ENCODE measurements at places on chromosomes 16 and 17. TPM values are rescaled to one million over a fixed set of nuclear protein-coding genes. Genes with fewer than 3 reads are reported as not detected.
A peak's percentile ranks its signal among the peaks of the same experiment; 100 is the strongest.

DNA sequence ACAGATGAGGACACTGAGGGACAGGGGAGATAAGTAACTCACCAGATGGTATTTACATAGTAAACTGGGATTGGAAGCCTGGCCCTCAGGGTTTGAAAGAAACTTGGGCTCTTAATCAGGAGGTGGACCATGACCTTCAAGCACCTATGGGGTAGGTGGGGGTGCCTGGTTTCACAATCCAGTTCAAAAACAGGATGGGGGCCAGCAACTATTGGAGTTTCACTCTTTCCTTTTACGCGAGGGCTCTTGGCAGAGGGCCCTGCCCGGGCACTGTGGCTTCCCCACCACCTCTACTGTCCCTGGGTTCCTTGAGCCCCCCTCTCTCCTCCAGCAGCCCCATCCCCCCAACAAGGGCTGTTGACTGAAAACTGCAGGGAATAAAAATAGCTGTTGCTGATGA, 11.3 kb upstream of the PRR29 start:
- no peak overlapping the region for H3K4me3 ChIP-seq
- no peaks in the 10 kb centered on the region for H3K36me3 ChIP-seq
- no peak overlapping the region for H3K27ac ChIP-seq
- DNase-seq, result no peak
- peaks cover 8% of the 10 kb centered on the region for H3K27me3 ChIP-seq

- H3K36me3 ChIP-seq, result no peaks in the 10 kb centered on the region
- no peaks in the 10 kb centered on the region for H3K4me1 ChIP-seq
- H3K4me3 ChIP-seq, result no peak overlapping the region
- DNase-seq, result no peak
Measured at GRCh38 chr16:78538919-78539318, 439.5 kb downstream of the WWOX start.

TEKT5 gene
- not detected for polyA plus RNA-seq

DNA sequence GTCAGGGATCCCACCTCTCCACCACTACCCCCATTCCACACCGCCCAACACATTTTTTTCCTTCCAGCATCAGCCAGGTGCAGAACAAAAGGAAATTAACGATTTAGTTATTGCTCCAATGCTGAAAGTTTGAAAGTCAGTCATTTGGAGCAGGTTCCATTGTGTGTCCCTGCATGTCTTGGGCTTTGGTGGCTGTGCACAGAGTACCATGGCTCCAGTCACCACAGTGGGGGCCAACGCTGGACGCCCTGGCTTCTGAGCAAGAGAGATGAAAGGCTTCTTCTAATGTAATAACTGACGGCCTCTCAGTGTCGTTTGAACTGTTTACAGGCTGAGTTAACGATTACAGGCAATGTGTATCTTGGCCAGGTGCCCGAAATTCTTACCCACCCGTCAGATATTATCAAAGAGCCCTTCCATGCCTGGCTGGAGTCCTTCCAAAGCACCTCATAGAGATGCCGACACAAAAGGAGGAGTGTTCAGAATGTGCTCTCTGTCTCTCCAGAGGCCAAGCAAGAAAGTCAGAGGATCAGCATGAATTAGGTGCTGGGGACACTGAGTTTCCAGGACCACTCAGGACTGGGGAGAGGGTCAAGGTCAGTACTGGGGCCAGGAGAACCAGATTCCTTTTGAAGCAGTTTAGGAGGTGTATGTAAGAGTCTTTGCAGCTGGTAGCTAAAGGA, 25.9 kb downstream of the RNF43 start:
- no peak overlapping the region for H3K27ac ChIP-seq
- no peak overlapping the region for H3K4me3 ChIP-seq

PIRT gene
- polyA plus RNA-seq, result not detected

STXBP4 gene
- polyA plus RNA-seq, result 8.7 TPM

KCNG4 gene
- polyA plus RNA-seq, result not detected

- DNase-seq, result no peak
- H3K36me3 ChIP-seq, result no peaks in the 10 kb centered on the region
- H3K4me1 ChIP-seq, result peaks cover 26% of the 10 kb centered on the region
- H3K27me3 ChIP-seq, result no peaks in the 10 kb centered on the region
- peak overlapping the region; percentile 83 for H3K4me3 ChIP-seq
Measured at GRCh38 chr16:87393680-87394055, 1.5 kb downstream of the MAP1LC3B start.

DNA sequence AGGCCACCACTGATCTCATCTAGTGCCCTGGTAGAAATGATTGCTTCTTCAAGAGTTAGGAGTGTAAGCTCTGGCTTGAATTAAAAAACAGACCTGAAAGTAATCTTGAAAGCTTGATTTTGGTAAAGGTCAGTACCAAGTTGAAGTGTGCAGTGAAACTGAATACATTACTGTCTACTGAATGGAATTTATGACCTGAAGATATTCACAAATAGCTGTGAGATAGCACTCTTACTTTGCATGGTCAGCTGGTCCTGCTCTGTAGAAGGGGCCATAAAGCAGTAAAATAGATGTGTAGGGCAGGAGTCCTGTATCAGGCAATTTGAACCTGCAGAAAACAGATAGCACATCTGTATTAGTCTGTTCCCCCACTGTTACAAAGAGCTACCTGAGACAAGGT, 78.6 kb downstream of the MYH13 start:
- no peaks in the 10 kb centered on the region for H3K36me3 ChIP-seq
- no peak overlapping the region for H3K27ac ChIP-seq
- H3K4me3 ChIP-seq, result no peak overlapping the region
- no peaks in the 10 kb centered on the region for H3K27me3 ChIP-seq
- H3K4me1 ChIP-seq, result peaks cover 34% of the 10 kb centered on the region

GRCh38 chr16:2983706-2984136, 3.5 kb upstream of the PKMYT1 start:
- no peaks in the 10 kb centered on the region for H3K4me1 ChIP-seq
- H3K27ac ChIP-seq, result 0 out of 2 replicates have a peak overlapping the region, but pooled peaks have one; percentile 18
- H3K36me3 ChIP-seq, result no peaks in the 10 kb centered on the region

GRCh38 chr17:13698832-13699231, 97.1 kb upstream of the HS3ST3A1 start:
- peaks cover 14% of the 10 kb centered on the region for H3K4me1 ChIP-seq
- no peaks in the 10 kb centered on the region for H3K36me3 ChIP-seq
- DNase-seq, result no peak

CACNG1 gene
- not detected for polyA plus RNA-seq

KRT39 gene
- polyA plus RNA-seq, result not detected

- H3K27me3 ChIP-seq, result no peaks in the 10 kb centered on the region
- peaks cover 39% of the 10 kb centered on the region for H3K36me3 ChIP-seq
- peaks cover 43% of the 10 kb centered on the region for H3K4me1 ChIP-seq
- H3K27ac ChIP-seq, result peak overlapping the region; percentile 76
- peak overlapping the region; percentile 97 for H3K4me3 ChIP-seq
Measured at GRCh38 chr17:47650525-47651522, 1.1 kb downstream of the KPNB1 start.

DNA sequence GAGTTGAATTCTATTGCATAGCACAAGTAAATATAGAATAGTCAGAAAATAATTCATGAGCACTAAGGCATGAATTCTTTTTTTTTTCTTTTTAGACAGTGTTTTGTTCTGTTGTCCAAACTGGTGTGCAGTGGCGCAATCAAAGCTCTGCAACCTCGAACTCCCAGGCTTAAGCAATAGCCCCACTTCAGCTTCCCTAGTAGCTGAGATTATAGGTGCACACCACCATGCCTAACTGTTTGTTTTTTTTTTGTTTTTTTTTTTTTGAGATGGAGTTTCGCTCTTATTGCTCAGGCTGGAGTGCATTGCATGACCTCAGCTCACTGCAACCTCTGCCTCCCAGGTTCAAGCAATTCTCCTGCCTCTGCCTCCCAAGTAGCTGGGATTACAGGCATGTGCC, 16.6 kb downstream of the TUBD1 start:
- H3K36me3 ChIP-seq, result no peaks in the 10 kb centered on the region
- H3K4me1 ChIP-seq, result no peaks in the 10 kb centered on the region
- DNase-seq, result no peak
- H3K4me3 ChIP-seq, result no peak overlapping the region
- no peaks in the 10 kb centered on the region for H3K27me3 ChIP-seq

HOXB8 gene
- polyA plus RNA-seq, result not detected

GRIN2A gene
- not detected for polyA plus RNA-seq

GRCh38 chr17:75475851-75476250, 19.4 kb downstream of the TMEM94 start:
- H3K4me1 ChIP-seq, result no peaks in the 10 kb centered on the region
- H3K36me3 ChIP-seq, result no peaks in the 10 kb centered on the region
- H3K27ac ChIP-seq, result no peak overlapping the region
- H3K27me3 ChIP-seq, result no peaks in the 10 kb centered on the region

- H3K27me3 ChIP-seq, result no peaks in the 10 kb centered on the region
- no peak overlapping the region for H3K27ac ChIP-seq
- H3K4me1 ChIP-seq, result peaks cover 13% of the 10 kb centered on the region
Measured at GRCh38 chr17:77248216-77249114, 107.7 kb downstream of the SEC14L1 start.

- peaks cover 17% of the 10 kb centered on the region for H3K4me1 ChIP-seq
- H3K27me3 ChIP-seq, result no peaks in the 10 kb centered on the region
- DNase-seq, result peak; percentile 94
- no peak overlapping the region for H3K4me3 ChIP-seq
- H3K27ac ChIP-seq, result peak overlapping the region; percentile 87
Measured at GRCh38 chr16:10871157-10871991, 5.6 kb upstream of the CIITA start.

NT5M gene
- polyA plus RNA-seq, result 3.3 TPM

- no peaks in the 10 kb centered on the region for H3K36me3 ChIP-seq
- no peak for DNase-seq
- H3K4me1 ChIP-seq, result no peaks in the 10 kb centered on the region
Measured at GRCh38 chr16:53998966-53999522, 287.5 kb downstream of the IRX3 start.

SNTB2 gene
- 6.0 TPM for polyA plus RNA-seq

LGALS9B gene
- not detected for polyA plus RNA-seq

SPATA20 gene
- polyA plus RNA-seq, result 91.2 TPM

DNA sequence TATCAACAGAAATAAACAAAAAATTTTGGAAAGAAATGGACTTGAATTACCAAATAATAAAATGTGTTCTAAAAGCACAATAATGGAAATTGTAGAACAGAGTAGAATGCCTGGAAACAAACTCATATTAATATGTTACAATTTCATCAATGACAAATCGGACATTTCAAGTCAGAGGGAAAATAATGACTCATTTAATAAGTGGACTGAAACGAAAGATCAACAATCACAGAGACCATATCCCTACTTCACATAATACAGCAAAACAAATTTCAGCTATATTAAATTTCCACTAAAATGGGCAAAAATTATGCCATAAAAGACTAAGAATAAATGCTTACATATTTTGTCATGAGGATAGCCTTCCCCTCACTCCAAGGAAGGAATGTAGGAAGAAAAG, 25.7 kb downstream of the CDYL2 start:
- H3K4me3 ChIP-seq, result no peak overlapping the region
- DNase-seq, result no peak
- no peaks in the 10 kb centered on the region for H3K27me3 ChIP-seq

DNA sequence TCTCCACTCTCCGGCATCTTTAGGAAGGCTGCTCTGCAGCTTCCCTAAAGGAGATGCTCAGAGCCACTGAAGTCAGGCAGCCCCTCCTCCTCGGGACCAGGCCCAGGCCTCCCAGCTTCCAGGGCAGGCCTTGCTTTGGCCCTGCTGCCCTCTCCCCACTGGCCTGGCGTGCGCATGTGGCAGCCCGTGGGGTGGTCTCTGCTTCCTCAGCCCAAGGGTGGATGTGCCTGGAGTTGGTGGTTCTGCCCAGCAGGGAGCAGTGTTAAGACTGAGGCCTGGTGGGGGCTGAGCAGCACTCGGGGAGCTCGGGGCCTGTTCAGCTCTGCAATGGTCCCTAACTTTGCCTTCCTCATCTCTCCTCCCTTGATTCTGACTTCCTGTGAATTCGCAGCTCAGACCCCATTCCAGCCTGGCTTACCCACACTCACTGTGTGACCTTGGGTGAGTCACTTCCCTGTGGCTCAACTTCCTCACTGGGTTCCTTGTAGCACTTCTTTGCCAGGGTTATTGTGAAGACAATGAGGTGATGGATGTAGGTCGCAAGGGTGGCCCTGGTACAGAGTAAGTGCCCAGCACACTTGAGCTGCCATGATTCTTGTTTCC, 63.2 kb downstream of the NKD1 start:
- H3K27me3 ChIP-seq, result 0 out of 2 replicates have a peak, but pooled peaks cover 5% of the 10 kb centered on the region
- no peaks in the 10 kb centered on the region for H3K4me1 ChIP-seq
- DNase-seq, result peak; percentile 30
- H3K27ac ChIP-seq, result no peak overlapping the region
- H3K4me3 ChIP-seq, result no peak overlapping the region
- H3K36me3 ChIP-seq, result no peaks in the 10 kb centered on the region

Data from GM23248 (cell line).